Upper lobe of right lung (tissue), 1 donor: ENCODE measurements at places on chromosomes 1 and 21.
A peak's percentile ranks its signal among the peaks of the same experiment; 100 is the strongest.

GRCh38 chr1:198754670-198755069 is 115.8 kb downstream of the PTPRC start:
- no peak for DNase-seq

GRCh38 chr1:193210996-193211395 is 24.6 kb upstream of the B3GALT2 start:
- no peak for DNase-seq

DNA sequence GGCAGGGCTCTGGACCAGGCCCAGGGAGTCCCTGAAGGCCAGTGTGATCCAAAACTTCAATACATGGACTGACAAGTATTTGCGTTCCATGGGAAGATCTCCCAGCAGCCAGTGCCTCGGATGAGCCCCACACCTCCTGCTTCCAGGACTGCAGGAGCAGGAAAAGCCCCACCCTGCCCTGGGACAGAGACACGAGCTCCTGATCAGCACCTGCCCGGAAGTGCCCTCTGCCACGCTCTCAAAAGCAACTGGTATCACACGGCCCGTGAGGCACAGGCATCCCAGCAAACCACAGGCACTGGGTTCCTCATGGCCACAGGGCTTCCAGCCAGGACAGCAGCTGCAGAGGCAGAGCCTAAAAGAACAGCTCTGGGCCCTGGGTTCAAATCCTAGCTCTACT is 48.6 kb downstream of the ACOT7 start:
- DNase-seq: no peak

GRCh38 chr1:184322253-184322652 is 64.6 kb upstream of the C1orf21 start:
- DNase-seq: no peak

GRCh38 chr1:46638921-46639320 is 22.3 kb upstream of the MOB3C start:
- no peak for DNase-seq

GRCh38 chr1:191869790-191870312 is 288.4 kb upstream of the RGS18 start:
- no peak for DNase-seq

- DNase-seq: no peak
These were observed 599.6 kb downstream of the PTPRU start for GRCh38 chr1:29835874-29836273.

DNA sequence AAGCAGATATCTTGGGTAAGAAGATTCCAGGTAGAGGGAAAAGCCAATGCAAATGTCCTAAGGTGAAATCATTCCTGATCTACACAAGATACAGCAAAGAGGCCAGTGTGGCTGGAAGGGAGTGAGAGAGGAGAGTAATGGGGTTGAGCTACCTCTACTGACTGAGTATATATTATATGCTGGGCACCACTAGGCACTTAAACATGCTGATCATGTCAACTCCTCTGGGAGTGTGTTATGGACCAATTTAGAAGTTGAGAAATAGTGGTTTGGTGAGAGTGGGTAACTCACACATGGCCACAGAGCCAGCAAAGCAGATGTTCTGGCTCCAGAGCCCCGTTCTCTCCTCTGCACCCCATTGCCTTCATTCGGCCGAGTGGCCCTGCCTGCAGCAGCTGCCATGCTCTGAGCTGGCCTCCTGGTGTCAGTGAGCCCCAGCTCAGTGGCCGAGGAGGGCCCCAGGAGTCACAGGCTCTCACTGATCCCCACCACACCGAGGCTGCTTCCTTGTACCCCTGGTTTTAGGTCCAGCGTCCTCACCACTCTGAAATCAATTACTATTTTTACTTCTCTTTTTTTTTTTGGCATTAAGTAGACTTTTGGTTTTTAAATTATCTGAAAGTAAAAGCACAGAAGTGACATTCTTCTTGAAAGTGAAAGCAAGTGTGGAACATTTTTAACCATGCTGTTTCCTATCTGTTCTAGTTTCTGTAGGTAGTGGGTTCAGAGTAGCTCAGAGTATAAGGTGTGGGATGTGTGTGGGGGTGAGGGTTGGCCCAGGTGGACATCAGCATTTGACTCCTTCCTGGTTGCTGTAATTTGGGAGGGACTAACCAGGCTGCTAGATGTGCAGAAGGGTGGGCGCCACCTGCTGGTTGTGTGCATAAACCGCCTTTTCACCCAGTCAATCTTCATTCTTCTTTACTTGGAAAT is 45.8 kb upstream of the CRNN start:
- peak; percentile 86 for DNase-seq

GRCh38 chr1:153791648-153792253 is 16.5 kb downstream of the SLC27A3 start:
- peak; percentile 62 for DNase-seq

GRCh38 chr1:244920911-244921761 is 56.8 kb upstream of the HNRNPU start:
- DNase-seq: no peak

GRCh38 chr21:36589352-36589971 is 109.5 kb upstream of the SIM2 start:
- DNase-seq: no peak

- DNase-seq: no peak
These were observed 117.9 kb upstream of the ESRRG start for GRCh38 chr1:216841165-216841564.
